ENCODE measurements at places on chromosomes 1 and 21.

GRCh38 chr1:46793126-46793525, 5.7 kb upstream of the CYP4B1 start:
- no peak for DNase-seq

GRCh38 chr1:110225212-110225611, 15.1 kb downstream of the KCNC4 start:
- DNase-seq, result no peak

- DNase-seq, result no peak
These were observed 47.9 kb downstream of the MACO1 start for GRCh38 chr1:25478633-25479032.

DNA sequence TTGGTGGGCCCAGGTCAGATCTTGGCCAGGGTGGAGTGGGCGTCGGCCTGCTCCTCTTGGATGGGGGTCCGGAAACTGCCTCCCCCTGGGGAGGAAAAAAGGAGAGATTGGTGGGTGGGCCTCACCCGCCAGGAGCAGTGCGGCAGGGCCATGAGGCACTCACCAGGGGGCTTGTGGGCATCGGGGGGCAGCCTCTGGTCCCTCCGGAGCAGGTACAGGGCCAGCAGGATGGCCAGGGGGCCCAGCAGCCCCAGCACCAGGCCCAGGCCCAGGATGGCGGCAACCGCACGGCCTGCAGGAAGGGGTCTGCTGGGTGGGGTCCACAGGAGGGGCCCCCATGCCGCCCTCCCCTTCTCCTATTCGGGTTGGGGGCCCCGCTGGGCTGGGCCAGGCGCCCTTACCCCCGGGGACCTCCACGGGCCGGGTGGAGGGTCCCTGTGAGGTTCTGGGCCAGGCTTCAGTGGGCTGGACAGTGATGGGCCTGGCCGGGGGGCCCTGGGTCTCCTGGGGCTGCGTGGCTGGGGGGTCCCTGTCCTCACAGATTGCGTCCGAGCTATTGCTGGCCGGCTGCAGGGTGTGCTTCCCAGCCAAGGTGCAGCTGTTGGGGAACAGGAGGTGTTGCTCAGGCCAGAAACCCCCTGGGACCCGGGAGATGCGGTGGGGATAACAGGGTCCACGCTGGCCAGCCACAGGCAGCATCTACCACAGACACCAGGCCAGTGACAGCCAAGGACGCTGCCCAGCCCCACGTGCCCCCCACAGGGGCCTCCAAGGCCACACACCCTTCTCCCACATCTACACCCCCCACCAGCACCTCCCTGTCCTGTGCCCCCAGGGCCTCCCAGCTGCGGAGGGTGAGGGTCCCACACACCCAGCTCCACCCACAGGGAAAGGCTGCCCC, 2.2 kb downstream of the TNFRSF4 start:
- no peak for DNase-seq

DNA sequence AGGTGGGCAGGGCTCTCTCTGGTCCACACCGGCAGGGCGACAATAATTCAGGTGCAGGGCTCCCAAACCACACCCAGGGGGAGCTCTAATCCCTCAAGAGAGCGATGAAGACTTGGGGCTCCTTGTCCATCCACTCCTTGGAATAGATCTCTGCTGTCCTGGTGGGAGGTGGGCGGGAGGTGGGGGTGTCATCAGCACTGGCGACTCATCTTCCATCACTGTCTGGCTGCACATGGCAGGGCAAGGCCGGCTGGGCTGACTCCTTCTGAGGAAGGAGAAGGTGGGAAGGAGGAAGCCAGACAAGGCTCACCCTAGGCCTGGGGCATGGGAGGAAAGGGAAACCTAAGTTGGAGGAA, 29.3 kb downstream of the TNNT2 start:
- DNase-seq, result no peak

- DNase-seq, result no peak
These were observed 152.9 kb upstream of the EDN2 start for GRCh38 chr1:41637367-41637766.

- DNase-seq, result no peak
These were observed 278 bp upstream of the KRTAP27-1 start for GRCh38 chr21:30337772-30338171.

DNA sequence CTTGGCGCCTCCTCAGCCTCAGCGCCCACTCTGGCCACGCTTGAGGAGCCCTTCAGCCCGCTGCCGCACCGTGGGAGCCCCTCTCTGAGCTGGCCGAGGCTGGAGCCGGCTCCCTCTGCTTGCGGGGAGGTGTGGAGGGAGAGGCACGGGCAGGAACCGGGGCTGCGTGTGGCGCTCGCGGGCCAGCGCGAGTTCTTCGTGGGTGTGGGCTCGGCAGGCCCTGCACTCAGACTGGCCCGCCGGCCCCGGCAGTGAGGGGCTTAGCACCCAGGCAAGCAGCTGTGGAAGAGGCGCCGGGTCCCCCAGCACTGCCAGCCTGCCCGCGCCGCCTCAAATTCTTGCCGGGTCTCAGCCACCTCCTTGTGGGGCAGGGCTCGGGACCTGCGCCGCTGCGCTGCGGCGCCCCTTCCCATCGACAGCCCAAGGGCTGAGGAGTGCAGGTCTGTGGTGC, 61.4 kb downstream of the SLC16A1 start:
- no peak for DNase-seq

DNA sequence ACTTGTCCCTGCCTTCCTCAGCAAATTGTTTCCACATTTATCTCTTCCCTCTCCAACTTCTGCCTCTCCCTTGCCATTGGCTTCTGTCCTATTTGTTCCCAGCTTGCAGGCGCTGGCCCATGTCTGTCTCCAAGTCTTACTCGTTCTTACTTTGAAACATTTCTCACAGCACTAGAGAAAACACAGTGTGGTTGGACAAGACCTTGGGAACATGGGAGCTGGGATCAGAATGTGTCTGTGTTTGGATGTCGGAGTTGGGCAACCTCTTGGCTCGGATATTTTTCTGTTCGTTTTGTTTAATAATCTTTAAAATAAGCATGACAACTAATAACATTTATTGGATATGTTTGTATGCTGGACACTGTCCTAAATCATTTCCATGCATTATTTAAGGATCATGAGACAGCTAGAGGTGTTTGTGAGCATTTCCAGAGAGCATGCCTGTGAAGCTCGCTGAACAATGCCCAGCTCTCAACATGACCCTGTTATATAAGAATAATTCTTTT, 5.9 kb upstream of the BRWD1 start:
- DNase-seq, result no peak

DNA sequence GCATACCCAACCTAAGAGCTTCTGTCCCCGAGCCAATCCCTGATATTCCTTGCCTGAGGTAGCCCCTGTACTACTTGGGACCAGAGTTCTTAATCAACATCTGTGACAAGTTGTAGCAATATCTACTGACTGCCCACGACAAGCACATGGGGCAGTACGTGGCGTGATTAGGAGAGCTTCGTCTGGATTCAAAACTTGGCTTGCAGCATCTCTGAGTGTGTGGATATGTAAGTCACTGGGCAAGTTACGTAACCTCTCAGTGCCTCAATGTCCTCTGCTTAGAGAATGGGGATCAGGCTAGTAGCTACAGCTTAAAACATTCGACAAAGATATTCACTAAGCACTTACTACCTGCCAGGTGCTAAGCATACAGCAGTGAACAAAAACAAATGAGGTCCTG, 5.0 kb downstream of the HSPG2 start:
- no peak for DNase-seq

GRCh38 chr1:27643600-27644368, 8.8 kb upstream of the FGR start:
- no peak for DNase-seq

DNA sequence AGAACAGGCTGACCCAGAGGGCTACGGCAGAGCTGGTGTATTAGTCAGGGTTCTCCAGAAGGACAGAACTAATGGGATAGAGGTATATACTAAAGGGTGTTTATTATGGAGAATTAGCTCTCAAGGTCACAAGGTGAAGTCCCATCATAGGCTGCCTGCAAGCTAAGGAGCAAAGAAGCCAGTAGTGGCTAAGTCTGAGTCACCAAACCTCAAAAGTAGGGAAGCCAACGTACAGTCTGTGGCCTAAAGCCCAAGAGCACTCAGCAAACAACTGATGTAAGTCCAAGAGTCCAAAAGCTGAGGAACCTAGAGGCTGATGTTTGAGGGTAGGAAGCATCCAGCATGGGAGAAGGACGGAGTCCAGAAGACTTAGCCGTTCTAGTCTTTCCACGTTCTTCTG, 179.2 kb downstream of the BACH1 start:
- DNase-seq, result no peak

DNA sequence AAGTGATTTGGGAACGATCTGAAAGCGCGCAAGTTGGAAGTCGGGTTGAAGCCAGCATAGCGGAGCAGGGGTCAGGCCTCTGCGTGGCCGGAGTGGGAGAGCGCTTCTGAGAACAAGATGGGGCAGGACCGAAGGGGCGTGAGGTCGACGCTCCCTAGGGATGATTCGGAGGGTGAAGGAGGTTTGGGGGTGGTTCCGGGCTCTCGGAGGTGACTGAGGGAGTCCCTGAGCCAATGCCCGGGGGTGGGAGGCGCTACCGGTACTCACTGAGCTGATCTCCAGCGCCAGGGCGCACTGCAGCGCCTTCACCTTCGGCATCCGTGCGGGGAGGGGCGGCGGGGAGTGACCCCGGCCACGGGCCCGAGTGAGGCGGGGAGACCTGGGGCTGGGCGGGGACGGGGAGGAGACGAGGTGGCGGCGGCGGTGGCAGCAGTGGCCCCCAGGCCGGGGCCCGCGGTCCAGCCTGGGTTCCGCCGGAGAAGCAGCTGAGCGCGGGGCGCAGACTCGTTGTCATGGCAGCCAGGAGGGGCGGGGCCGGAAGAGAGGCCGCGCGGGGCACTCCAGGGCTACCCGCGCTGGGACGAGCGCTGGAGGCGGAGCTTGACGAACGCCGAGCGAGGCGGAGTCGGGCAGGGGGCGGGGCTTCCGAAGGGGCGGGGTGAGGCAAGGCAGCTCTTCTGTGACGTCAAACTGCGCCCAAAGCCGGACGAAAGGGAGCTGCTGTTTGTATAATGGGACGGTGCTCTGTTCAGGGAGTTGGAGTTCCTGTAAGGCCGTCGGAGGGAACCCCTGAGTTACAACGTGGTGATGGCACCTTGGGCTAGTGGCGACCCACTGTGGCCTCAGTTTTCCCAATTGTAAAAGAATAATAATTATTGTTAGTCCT, at the start of gene SPATA6:
SPATA6 (minus strand) TSS at position 514 of the 886 bp plus-strand sequence; CDS start at position 318, 196 bp downstream.
- no peak for DNase-seq

DNA sequence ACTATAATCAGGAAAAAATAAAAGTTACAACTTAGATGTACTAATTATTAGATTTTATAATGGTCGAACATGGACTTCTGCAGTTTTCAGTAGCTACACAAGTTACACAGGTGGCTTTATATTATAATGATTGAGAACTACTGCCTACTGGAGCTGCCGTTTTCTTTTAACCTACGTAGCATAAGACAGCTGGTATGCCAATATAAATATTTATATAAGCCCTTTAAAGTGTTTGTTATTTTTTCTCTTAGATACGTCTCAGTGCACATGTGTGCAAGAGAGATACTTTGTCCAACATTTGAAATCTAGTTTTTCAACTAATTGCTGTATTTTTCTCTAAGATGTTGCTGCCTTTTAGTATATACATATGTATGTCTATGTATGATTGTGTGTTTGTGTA, 42.4 kb downstream of the PDC start:
- DNase-seq, result no peak

GRCh38 chr1:23530087-23530746, 816 bp downstream of the E2F2 start:
- DNase-seq, result no peak

GRCh38 chr1:117650840-117651568, 45.2 kb downstream of the TENT5C start:
- DNase-seq, result no peak

DNA sequence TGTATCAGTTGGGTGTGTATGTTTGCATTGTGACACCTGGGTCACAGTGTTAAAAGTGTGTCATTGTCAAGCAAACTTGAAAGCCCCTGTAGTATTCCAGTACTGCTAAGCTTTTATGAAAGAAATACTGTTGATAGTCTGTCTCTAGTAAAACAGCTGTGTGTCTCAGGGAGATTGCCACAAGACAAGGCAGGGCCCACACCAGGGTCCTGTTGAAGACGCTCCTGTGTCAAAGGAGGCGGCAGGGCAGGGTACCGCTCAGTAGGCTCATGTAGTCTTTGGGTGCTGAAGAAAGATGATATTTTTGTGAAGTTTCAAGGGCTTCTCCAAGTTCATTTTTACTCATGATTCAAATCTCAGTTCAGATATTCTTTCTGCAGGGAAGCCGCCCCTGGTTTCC, 132.5 kb downstream of the GALNT2 start:
- no peak for DNase-seq

DNA sequence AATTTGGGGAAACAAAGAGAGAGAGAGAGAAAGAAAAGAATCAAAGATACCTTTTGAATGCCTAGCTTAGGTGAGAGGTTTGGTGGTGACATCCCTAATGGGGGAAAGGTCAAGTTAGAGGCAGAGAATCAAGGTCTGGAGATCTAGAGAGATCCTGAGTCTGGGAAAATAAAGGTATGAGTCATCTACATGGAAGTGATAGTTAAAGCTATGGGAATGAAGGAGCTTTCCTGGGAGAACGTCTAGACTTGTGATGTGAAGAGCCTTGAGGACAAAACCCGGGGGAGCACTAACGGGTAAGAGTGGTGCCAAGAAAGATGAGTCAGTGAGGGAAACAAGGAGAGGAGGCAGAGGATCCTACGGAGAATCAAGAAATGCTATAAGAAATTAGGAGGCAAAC, 110.8 kb upstream of the RUNX1 start:
- DNase-seq, result no peak

DNA sequence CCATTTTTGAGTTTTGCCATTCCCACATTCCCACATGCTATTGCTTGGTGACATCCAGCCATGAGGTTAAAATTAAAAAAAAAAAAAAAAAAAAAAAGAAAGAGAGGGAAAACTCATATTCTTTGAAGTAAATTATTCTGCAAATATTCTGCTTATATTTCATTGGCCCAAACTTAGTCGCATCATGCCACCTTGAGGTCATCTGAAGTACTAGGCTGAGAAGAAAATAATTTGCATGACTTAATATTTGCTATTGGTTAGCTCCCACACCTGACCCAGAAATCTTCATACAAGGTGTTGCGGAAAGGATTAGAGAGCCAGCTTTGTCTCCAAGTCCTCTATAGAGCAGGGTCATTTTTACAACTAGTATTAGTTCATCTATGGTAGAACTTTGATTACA, 2206.0 kb downstream of the MRPL39 start:
- DNase-seq, result no peak

GRCh38 chr1:112267929-112268328, 128.1 kb upstream of the CTTNBP2NL start:
- DNase-seq, result no peak

GRCh38 chr1:64124704-64125440, 78.6 kb upstream of the UBE2U start:
- no peak for DNase-seq

- no peak for DNase-seq
These were observed 542 bp downstream of the GAS5 start for GRCh38 chr1:173867141-173867752.
